AG10803 (cell line): ENCODE measurements at places on chromosomes 2 and 18.

- no peak for DNase-seq
Observed at GRCh38 chr18:47512056-47512455, 260.6 kb upstream of the SKOR2 start.

DNA sequence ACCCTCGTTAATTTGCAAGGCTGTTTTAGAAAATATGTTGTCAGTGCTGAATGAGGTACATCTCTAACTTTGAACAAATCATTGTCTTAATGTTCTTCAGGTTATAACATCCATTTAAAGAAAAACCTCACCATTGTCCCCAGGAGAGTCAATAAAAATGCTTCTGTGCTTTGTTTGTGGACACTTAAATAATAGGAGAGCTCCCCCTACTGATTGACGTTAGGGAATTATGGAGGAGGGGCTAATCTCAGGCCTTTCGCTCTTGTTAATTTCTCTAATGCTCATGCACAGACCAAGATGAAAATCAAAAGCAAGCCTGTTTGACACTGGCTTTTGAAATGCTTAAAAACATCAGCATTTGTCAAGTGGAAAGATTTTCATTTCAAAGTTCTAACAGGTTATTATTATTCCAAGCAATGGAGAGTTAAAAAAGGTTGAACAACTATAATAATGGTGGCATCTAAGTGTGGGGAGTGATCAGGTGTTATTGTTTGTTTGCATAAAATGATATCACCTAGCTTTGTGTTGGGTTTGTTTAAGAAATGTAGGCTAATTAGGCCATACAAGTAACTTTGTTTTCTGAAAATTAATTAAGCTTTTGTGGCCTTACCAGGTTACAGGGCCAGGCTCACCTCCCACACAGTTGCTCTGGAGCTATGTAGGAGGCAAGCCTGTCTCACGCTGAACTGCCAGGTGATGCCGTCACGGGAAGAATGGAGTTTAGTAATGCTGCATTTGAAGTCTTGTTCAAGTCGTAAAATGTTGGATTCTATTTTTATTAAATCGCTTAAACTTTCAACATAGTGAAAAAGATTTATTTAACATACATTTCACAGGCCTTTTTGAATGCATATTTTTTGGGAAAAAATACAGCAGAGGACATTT, 51.7 kb upstream of the SMIM21 start:
- DNase-seq = peak; percentile 67

GRCh38 chr18:75090336-75090735, 118.6 kb downstream of the PTGR3 start:
- DNase-seq = no peak

GRCh38 chr2:55862673-55863390, 60.8 kb downstream of the EFEMP1 start:
- DNase-seq = peak; percentile 100

- peak; percentile 78 for DNase-seq
Observed at GRCh38 chr2:9378433-9379390, 44.6 kb downstream of the ITGB1BP1 start.

DNA sequence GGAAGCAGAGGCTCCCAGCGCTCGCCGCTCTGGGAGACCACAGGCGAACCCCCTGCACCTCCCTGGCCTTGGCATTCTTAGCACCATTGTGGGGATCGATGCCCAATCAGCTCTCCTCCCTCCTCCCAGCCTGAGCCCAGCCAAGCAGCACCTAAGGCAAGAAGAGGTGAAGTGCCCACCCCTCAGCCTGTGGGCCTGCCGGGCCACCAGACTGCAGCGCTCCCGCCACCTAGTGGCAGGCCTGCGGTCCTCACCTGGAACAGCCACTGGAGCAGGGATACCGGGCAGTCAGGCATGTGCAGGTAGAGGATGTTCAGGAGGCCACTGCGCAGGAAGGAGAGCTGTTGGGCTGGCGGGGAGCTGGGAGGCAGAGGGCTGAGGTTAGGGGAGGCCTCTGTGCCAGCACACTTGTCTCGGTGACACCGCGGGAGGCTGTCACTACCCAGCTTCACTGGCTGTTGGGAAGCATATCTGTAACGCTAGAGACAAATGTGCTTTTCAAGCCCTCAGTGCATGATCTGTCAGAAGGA, 35.2 kb downstream of the FAM178B start:
- DNase-seq = peak; percentile 34

DNA sequence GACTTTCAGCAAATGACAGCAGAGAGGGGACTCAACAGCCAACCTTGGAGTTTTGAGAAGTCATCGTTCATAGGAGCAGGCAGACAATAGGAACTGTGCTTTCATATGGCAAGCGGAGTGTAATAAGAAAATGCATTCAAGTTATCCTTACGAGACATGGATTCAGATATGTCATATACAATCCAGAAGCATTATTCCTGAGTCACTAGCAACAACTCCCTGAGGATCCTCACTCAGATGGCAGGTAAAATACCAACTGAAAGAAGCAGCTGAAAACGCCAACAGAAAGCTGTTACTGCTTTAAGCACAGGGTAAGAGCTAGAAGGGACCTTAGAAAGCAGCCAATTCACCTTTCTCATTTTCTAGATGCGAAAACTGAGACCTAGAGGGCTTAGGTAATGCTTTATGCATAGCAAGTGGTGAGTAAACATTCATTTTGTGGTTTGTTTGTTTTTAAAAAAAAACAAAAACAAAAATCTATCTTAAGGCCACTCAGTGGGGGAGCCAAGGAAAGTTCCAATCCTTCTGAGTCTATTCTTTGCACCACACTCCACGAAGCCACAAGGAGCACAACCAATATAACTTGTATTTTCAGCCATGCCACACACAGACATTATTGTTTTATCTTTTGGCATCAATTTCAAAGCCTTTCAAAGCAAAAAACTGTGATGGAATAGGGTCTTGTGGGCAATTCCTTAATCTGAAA, 89.1 kb upstream of the RIOK3 start:
- DNase-seq = no peak

DNA sequence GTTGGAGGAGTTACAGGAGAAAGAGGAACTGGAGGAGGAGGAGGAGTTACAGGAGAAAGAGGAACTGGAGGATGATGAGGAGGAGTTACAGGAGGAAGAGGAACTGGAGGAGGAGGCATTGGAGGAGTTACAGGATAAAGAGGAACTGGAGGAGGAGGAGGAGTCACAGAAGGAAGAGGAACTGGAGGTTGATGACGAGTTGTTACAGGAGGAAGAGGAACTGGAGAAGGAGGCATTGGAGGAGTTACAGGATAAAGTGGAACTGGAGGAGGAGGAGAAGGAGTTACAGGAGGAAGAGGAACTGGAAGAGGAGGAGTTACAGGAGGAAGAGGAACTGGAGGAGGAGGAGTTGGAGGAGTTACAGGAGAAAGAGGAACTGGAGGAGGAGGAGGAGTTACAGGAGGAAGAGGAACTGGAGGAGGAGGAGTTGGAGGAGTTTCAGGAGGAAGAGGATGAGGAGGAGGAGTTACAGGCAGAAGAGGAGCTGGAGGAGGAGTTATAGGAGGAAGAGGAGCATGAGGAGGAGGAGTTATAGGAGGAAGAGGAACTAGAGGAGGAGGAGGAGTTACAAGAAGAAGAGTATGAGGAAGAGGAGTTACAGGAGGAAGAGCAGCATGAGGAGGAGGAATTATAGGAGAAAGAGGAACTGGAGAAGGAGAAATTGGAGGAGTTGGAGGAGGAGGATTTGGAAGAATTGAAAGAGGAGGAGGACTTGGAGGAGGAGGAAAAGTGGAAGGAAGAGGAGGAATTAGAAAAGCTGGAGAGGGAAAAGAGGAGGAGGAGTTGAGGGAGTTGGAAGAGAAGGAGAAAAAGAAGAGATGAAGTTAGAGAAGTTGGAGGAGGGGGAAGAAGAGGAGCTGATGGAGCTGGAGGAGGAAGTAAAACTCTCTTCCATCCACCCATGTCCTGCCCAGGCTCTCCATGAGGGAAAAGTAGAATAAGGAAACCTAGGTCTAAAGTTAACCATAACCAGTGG, 37.2 kb downstream of the CLASP1 start:
- DNase-seq = no peak

DNA sequence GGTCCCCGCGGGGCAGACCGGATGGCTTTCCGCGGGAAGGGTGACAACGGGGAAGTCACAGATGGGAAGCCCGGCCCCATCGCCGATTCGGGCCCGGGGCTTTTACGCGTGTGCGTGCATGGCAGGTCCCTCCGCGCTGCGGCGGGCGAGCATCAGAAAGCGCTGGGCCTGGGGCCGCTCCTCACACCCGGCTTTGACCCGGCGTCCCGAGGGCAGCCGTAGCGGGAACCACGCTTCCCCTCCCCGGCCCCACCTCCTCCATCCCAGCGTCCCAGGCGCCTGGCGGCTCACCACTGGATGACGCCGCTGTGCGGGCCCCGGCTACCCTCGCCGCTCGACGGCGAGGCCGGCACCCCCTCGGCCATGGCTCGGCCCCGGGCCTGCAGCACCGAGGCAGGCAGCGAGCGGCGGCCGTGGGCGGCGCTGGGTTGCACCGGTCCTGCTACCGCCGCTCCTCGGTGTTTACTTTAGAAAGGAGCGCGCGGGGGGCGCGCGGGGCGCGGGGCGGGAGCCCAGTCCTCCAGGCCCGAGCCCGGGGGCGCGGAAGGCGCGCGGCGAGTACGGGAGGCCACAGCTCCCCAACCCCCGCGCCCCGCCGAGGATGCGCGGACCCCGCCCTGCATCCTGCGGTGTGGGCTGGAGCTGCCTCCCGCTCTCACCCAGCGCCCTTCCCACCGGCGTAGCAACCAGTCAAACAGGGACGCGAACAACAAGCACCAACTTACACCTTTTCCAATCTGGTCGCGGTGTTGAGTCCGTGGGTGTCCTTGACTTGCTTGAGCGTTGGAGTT, 806 bp downstream of the RFX8 start:
- DNase-seq = peak; percentile 71

DNA sequence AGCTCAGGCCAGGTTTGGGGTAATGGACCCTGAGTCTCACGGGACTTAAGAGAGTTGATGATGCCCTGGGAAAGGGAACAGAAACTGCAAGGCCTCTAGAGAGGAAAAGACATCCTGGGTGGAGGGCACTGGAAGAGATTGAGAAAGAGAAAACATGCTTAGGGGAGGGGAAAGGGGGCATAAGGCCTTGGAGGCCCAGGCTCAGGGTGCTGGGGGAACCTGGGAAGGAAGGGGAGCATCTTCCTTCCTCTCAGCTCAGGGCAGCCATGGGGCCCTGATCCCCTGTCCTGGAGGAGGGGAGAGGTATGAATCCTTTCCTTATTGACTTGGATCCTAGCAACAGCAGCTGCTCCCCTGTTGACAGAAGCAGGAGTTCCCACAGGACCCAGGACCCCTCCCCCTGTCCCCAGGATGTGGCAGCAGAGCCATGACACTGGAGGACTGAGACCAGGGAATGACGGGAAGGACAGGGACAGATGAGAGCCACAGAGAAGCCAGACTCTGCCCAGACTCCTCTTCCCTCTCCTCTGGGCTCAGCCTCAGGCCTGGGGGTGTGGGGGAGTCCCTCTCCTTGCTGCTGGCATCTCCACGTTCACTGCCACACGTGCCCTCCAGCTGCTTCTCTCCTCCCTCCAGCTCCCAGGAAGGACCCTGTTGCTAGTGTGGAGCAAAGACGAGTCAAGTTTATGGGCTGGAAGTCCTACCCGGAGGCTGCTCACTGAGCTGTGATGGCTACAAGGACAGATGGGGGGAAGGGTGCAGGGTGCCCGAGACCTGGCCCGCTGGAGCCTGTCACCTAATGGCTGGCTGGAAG, 815 bp downstream of the GPBAR1 start:
- DNase-seq = no peak

DNA sequence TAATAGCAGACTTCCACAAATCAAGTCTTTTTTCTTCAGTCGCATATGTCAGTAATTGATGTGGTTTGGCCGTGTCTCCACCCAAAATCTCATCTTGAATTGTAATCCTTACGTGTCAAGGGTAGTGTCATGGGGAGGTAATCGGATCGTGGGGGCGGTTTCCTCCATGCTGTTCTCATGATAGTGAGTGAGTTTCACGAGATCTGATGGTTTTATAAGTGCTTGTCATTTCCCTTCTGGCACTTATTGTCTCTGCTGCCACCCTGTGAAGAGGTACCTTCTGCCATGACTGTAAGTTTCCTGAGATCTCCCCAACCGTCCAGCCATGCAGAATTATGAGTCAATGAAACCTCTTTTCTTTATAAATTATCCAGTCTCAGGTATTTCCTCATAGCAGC, 478.8 kb downstream of the PTPRM start:
- no peak for DNase-seq

DNA sequence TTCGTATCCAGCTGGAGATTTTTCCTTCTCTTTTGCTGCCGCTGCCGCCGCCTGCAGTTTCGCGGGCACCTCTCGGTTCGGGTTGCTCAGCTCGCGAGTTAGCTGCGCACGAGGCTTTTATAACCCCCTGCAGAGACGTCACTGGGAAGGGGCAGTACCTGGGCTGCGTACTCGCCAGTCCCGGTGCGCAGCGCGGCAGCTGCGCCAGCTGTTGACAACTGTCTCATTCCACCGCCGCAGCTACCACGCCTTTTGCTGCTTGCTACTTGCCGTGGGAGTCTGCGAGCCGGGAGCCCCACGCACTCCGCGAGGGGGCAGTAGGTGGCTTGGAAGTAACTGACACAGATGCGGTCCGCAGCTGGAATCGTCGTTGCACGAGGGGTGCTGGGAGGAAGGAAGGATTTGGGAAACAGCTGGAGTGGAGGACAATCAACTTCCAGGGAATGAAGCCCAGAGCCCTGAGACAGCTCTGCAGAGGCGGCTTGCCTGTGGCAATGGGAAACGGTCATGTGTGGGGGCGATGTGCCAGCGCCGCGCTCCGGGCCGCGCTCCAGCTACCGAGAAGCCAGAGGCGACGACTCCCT, at the start of gene TACR1:
Gene TACR1, minus strand, starts transcription at position 93 of the 584 bp plus-strand sequence. CDS start 586 bp downstream, outside the sequence.
- DNase-seq = peak; percentile 73

DNA sequence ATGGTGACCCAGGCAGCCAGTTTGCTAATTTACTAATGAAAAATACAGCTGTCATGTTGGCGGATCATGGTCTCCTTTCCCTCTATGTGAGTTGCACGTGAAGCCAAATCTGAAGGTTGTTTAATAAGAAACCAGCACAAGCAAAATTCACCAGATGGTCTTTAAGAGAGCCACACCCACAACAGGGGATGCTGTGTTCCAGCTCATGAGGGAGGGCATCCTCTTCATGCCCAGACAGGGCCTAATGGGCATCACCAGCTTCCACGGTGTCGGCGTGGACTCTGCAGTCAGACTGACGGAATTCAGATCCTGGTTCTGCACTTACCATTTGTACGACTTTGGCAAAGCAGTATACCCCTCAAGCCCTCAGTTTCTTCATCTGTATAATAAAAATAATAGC, 39.9 kb downstream of the TMEM247 start:
- no peak for DNase-seq

GRCh38 chr2:205177546-205177945, 504.8 kb upstream of the NRP2 start:
- DNase-seq = peak; percentile 73

- DNase-seq = peak; percentile 40
Observed at GRCh38 chr2:127146820-127147502, 40.0 kb upstream of the BIN1 start.

GRCh38 chr2:19349911-19350677, 8.3 kb downstream of the OSR1 start:
- no peak for DNase-seq

DNA sequence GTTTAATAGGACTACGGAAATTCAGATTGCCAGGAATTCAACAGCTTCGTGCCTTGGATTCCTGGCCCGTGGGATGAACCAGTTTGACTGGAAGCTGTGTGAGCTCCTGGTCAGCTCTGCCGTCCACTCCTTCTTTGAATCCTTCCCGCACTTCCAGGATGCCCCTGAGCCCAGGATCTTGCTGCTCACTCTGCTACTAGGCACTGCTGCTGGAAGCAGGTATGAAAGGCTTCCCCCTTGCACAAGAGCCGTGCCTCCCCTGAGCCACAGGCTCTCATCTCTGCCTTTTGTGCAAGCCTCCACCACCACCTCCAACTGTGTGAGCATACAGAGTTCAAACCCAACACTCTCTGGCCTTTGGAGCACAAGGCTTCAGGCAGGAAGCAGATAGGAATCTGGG, 34.9 kb downstream of the EN1 start:
- DNase-seq = no peak
